ENCODE measurements at places on chromosomes 7 and 10. TPM values are rescaled to one million over a fixed set of nuclear protein-coding genes. Genes with fewer than 3 reads are reported as not detected.
A peak's percentile ranks its signal among the peaks of the same experiment; 100 is the strongest.

GRCh38 chr10:110918269-110918642, 724 bp downstream of the BBIP1 start:
- DNase-seq, result peak; percentile 84

- DNase-seq, result no peak
Measured at GRCh38 chr7:128247640-128248194, 6.6 kb downstream of the LEP start.

GRCh38 chr7:101128040-101128834, 1.3 kb downstream of the SERPINE1 start:
- no peak for DNase-seq

GRCh38 chr10:33164060-33164709, 170.3 kb downstream of the NRP1 start:
- no peak for DNase-seq

GRCh38 chr10:35637462-35637861, 4.6 kb downstream of the FZD8 start:
- no peak for DNase-seq

DNA sequence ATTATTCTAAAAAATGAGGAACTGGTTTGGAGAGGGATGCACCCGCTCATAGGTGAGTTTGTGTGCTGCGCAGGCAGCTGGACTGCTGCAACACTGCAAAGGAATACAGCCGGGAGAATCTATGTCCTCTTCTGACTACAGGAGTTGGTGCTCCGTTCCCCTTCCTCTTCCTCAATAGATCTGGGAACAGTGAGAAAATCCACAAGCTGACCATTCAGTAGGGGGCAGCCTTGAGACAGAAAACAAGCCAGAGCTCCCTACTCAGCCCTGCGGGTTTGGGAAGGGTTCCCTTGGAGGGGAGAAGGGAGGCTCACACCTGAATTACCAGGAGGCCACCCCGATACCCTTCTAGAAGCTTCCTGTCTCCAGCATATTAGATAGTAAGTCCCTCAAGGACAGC, 87.3 kb upstream of the FOXI2 start:
- DNase-seq, result no peak

DNA sequence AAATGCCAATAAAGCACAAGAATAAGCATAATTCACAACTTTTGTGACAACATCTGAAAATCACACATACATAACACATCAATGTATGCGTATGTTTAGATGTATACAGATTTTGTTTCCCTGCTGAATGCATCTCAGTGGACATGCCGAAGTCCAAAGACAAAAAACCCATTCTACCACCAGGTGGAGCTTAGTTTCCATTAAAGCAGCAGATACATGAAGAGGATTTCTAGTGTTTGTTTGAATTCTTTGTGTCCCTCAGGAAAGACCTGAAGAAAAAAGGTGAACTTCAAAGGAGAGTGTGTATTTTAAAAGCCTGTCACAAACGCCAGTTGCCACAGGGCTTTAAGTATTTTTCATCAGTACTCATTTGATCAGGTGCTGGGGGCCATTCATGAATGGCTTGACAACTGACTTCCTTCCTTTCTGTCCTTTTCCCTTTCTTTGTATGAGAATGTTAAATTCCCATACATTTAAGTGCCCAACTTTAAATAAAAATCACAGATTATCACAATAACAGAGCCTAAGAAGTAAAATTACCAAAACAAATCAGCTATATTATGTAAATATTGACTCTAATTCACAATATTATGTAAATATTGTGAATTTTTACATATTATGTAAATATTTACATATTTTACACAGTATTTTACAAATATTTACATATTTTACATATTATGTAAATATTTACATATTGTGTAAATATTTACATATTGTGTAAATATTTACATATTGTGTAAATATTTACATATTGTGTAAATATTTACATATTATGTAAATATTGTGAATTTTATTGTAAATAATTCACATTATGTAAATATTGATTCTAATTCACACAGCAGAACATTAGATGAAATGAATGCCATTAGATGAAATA, 343.0 kb downstream of the CRPPA start:
- peak; percentile 39 for DNase-seq

- no peak for DNase-seq
Measured at GRCh38 chr10:64059884-64060283, 538.7 kb downstream of the REEP3 start.

- DNase-seq, result no peak
Measured at GRCh38 chr10:412109-412508, 276.9 kb downstream of the ZMYND11 start.

GRCh38 chr10:70744617-70745143, 40.5 kb downstream of the TBATA start:
- no peak for DNase-seq

DNA sequence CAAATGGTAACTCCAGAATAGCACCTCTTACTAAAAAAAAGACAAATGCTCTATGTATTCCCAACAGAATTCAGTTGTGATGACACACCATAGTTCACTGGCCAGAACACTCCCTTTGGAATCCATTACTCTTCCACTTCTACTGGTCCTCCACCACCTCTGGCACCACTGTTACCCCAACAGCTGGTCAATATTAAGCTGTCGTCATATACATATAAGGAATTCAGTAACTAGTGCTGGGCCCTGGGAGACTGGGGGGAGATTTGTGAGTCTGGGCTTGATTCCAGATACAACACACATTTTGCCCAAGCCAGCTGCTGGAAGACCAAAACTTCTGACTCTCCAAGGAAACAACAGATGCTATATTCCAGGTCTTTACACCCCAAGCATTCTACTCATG, 26.0 kb upstream of the ITGA8 start:
- DNase-seq, result no peak

DNA sequence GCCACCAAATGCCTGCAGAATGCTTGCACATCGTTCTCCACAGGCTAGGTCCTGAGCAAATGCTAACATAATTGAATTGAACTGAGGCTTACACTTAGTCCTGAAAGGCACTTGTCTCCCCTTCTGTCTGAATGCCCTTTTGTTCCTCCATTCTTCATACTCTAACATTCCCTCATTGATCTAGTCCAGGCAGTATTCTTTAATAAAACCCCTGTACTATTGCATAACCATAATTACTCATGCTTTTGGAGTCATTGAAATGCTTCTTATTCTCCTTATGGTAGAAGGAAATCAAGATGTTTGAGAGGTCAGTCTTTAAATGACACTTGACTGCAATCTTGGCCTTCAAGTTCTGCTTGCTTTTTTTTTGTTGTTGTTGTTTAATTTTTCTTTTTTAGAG, 7.1 kb downstream of the PI4K2A start:
- DNase-seq, result no peak

GRCh38 chr10:71835671-71836595, 15.1 kb downstream of the PSAP start:
- DNase-seq, result peak; percentile 43

- DNase-seq, result no peak
Measured at GRCh38 chr7:151810441-151811232, 66.3 kb downstream of the PRKAG2 start.

DNA sequence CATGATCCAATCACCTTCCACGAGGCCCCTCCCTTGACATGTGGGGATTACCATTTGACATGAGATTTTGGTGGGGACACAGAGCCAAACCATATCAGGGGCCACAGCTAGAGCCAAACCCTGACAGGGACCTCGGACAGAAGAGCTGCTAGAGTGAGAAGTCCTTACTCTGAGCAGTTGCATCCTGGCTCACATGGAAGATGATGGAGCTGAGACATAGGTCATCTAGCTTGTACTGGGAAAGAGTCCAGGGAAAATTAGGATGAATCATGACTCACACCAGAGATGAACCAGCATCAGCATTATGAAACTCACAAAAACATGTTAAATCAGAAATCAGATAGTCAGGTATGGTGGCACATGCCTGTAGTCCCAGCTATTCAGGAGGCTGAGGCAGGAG, 12.8 kb upstream of the FMC1 start:
- no peak for DNase-seq

GRCh38 chr7:124379296-124379695, 346.4 kb upstream of the TMEM229A start:
- DNase-seq, result no peak

- DNase-seq, result no peak
Measured at GRCh38 chr7:101884671-101885596, 67.5 kb downstream of the CUX1 start.

GRCh38 chr7:41421056-41421455, 281.8 kb downstream of the INHBA start:
- no peak for DNase-seq

DNA sequence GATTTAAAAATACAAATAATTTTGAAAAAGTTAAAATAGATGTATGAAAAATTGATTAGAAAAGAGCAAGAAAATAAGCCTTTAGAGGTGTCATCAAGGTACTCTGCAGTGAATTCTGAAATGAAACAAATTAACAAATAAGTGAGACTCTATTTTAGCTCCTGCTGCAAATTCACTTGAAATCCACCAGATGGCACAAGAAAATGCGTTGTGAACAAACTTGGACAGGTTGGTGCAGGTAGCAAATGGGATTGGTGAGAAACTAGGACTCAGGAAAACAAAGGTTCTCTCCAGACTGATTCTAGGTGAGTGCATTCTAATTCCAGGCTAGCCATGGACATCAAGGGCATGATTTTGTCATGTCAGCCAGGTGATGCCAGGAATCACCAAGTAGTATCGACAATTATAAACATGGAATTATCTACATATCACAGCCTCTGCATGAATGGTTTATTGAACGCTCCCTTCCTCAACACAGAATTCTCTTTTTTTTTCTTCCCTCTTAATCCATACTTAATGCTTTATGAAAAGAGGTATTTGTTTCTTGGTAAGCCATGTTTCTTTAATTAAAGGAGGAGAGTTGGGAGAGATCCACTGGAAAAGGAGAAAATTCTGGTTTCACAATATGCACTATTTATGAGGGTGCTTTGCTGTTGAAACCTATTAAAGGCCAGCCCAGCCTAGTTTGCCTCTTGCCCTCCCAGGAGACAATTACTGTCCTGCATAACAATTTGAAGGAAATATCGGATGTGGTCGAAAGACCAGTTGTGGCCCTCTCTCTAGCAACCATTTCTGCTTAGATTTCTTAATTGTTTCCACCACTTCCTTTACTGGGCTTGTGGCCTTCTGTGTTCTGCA, 118.1 kb downstream of the ZNF365 start:
- no peak for DNase-seq

DNA sequence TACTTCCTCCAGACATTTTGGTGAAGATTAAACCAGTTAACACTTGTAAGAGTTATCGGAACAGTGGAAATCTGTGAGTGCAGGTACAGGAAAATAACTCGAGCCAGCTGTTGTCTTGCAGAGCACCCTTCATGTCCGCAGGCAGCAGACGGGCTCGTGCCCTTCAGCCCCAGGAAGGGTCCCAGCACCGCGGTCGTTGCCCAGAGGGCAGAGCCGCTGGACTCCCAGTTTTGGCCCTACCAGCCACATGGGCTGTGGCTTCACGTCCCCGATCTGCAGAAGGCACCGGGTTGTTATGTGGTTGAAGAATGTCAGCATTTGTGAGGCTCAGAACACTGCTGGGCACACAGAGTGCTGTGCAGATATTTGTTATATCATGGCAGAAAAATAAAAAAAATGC, 7.2 kb upstream of the ADARB2 start:
- DNase-seq, result no peak

DNA sequence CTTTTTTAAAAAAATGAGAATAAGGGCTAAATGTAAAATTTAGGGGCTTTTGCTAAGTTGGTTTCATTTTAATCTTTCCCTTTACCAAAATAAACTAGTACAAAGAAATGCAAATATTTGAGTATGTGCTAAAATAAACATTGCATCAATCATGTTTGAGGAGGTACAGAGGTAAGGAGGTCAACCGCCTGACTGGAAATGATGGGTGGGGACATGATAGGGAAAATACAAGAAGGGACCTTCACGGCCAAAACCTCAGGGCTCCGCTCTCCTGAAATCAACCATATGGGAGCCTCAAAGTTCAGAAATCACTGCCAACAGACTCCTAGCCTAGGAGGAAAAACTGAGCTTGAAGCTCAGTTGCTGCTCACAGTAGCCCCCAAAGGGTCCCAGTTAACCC, 207.6 kb downstream of the AHR start:
- DNase-seq, result no peak

DNA sequence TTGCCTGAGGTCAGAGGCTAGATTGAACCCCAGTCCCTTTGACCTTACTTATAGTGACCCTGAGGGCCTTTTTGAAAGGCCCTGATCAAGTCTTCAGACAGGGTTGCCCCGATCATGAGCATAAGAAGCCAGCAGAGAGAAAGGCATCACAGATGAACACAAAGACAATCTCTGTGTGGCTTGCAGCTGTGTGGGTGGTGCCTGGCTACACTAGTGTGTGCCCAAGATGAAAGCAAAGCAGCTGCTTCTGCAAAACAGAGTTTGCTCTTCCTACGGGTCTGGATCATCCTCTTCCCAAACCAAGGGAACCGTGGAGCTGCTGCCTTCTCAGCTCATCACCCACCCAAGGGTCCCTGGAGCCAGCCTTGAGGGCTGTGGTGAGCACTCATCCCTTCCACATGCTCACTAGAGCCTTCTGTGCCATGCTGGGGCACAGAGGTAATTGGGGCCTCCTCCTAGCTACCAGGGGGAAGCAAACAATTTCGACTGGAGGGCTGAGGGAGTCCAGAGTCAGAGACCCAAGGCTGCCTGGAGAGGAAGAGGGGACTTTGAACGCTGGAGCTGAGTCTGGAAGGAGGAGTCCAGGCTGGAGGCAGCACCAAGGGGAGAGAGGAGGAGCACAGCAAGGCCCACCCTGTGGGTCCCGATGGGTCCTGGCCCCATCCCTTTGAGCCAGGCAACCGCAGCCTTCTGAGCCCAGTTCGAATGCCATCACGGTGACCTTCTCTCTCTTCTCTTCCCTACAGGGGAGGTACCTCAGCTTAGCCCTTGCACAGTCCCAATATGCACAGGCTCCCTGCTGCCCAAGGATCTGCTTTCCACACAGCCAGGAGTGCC, 42.3 kb downstream of the ANTXRL start:
- DNase-seq, result no peak

DNA sequence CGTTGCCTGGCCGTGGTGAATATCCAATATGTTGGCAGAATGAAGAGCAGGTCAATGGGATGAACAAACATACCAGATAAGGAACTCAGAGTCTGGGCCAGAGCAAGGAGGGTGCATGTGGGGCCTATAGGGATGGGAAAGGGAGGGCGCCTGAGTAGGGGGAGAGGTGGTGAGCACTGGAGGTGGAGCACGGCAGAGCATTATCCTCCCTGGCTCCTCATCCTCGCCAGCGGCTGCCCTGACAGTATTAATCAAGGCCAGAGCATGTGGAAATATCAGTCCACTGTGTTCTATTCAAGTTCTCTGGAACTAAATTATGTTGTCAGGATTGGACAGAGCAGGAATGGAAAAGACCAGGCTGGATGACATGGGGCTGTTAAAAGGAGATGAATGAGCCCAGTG, 254.8 kb upstream of the ZMIZ1 start:
- DNase-seq, result no peak

- DNase-seq, result no peak
Measured at GRCh38 chr7:106076537-106076936, 35.6 kb downstream of the SYPL1 start.

Gene AKR1C4
- not detected for total RNA-seq

Gene TMEM196
- not detected for total RNA-seq

Gene ANKRD30A
- not detected for total RNA-seq

Gene ANKRD22
- not detected for total RNA-seq

Gene ANXA8
- total RNA-seq, result not detected

Gene CALHM1
- total RNA-seq, result not detected

Gene CSTF2T
- total RNA-seq, result 30.2 TPM

Gene ASB15
- total RNA-seq, result not detected

Gene NEURL1
- 0.11 TPM for total RNA-seq

Gene FOXP2
- not detected for total RNA-seq

Gene SPOCK2
- total RNA-seq, result 0.20 TPM

Gene C7orf57
- 0.11 TPM for total RNA-seq

Data from pulmonary artery endothelial cell (primary cell).